ENCODE measurements at places on chromosomes 6 and 20. TPM values are rescaled to one million over a fixed set of nuclear protein-coding genes. Genes with fewer than 3 reads are reported as not detected.

The TRAPPC3L gene
- 0.24 TPM for total RNA-seq

The BPIFB4 gene
- not detected for total RNA-seq

The PLCB1 gene
- total RNA-seq: 25.9 TPM

The OXT gene
- total RNA-seq: 0.65 TPM
